ENCODE measurements at places on chromosomes 11 and 22. TPM values are rescaled to one million over a fixed set of nuclear protein-coding genes. Genes with fewer than 3 reads are reported as not detected.
A peak's percentile ranks its signal among the peaks of the same experiment; 100 is the strongest.

DNA sequence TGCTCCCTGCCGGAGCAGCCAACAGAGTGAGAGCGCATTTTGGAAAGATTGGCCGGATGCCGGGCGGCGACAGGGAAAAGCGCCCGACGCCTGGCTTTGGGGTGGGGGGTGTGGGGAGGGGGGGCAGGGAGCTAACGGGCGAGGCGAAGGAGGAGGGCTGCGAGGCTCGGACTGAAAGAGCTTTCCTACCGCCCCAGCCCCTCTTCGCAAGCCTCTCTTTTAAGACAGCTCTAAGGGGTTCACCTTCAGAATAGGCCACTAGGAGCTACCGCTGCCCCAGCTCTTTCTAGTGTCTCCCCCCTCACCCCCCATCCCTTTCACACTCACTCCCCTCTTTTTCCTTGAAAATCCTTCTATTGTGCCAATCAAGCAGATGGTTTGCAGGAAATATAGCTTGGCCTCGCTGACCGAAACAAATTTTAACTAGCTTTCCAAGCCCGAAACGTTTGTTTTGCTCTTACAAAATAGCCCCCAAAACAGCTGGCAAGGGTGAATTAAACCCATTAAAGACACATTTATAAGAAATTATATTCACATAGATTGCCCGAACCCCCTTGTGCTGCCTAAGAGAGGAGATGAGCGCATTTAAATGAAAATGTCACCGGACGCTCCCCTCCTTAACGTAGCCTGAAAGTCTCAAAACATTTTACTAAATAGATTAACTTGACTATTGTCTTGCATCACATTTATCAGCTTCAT is 3.7 kb upstream of the DBX1 start:
- DNase-seq: no peak

GRCh38 chr22:22547692-22548300 is 11.3 kb downstream of the PRAME start:
- DNase-seq: no peak

DKK3 gene
- total RNA-seq: 117 TPM

- no peak for DNase-seq
Observed at GRCh38 chr11:45646275-45646927, 19.0 kb downstream of the CHST1 start.

- DNase-seq: peak; percentile 64
Observed at GRCh38 chr11:67517784-67518552, 5.3 kb downstream of the CABP2 start.

- no peak for DNase-seq
Observed at GRCh38 chr11:57458410-57459163, 1.7 kb upstream of the RTN4RL2 start.

DNA sequence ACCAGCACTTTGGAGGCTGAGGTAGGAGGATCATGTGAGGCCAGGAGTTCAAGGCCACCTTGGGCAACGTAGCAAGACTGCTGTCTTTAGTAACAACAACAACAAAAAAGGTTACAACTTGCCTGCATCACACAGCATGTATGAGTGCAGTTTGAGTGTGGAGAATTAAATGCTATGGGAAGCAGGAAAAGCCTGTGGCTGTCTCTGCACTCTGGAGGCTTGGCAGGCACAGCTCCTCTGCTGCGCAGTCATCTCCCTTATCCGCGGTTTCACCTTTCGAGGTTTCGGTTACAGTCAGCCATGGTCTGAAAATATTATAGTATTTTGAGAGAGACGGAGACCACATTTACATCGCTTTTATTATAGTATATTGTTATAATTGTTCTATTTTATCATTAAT is 2.9 kb downstream of the MICAL2 start:
- DNase-seq: no peak

TFIP11 gene
- 21.3 TPM for total RNA-seq

GRCh38 chr11:1085440-1086170 is 10.9 kb downstream of the MUC2 start:
- peak; percentile 76 for DNase-seq

DNA sequence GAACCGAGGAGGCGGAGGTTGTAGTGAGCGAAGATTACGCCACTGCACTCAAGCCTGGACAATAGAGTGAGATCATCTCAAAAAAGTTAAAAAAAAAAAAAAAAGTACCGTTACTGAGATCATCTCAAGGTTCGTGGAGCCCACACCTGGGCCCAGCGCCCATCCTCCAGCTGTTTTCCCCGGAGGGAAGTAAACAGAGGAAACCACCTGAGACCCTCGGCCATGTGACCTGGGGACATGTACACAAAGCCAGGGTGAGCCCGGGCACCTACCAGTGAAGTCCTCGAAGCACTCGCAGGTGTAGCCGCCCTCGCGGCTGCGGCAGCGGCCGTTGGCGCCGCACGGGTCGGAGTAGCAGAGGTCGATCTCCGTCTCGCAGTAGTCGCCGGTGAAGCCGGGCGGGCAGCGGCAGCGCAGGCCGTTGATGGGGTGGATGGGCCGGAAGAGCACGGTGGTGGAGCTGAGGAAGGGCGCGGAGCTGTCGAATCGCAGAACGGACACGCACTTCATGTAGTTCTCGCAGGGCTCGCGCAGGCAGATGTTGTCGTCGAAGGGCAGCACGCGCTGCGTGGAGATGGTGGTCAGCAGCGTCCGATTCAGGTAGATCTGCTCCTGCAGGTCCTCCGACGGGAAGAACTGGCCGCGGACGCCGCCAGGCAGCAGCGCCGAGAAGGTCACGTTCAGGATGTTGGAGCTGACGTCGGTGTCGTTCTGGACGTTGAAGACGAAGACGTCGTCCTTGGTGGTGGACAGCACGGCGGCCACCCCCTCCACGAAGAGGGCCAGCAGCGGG is 73.8 kb downstream of the CELSR1 start:
- no peak for DNase-seq

- no peak for DNase-seq
Observed at GRCh38 chr11:66845876-66846212, 2.6 kb downstream of the RCE1 start.

GRCh38 chr11:128776424-128777284 is 82.8 kb downstream of the FLI1 start:
- peak; percentile 86 for DNase-seq

- no peak for DNase-seq
Observed at GRCh38 chr22:35601743-35602615, 15.2 kb downstream of the MB start.

DNA sequence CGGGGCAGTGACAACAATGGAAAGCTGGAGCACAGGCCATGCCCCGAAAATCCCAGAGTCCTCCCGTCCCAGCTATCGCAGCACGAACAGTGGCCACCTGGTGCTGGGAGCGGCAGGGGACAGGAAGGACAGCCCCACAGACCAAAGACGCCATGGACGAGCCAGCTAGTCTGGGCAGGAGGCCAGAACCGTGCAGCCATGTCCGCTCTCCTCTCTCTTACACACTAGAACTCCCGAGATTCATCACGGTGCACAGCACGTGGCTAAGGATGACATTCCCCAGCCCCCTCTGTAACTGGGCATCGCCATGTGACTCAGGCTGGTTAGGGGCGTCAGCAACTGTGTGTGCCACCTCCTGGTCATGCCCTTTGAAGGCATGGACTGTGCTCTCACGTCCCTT is 4.6 kb downstream of the CDPF1 start:
- DNase-seq: no peak

- no peak for DNase-seq
Observed at GRCh38 chr11:117044287-117045035, 53.8 kb downstream of the SIK3 start.

ADAMTS15 gene
- 6.3 TPM for total RNA-seq

DNA sequence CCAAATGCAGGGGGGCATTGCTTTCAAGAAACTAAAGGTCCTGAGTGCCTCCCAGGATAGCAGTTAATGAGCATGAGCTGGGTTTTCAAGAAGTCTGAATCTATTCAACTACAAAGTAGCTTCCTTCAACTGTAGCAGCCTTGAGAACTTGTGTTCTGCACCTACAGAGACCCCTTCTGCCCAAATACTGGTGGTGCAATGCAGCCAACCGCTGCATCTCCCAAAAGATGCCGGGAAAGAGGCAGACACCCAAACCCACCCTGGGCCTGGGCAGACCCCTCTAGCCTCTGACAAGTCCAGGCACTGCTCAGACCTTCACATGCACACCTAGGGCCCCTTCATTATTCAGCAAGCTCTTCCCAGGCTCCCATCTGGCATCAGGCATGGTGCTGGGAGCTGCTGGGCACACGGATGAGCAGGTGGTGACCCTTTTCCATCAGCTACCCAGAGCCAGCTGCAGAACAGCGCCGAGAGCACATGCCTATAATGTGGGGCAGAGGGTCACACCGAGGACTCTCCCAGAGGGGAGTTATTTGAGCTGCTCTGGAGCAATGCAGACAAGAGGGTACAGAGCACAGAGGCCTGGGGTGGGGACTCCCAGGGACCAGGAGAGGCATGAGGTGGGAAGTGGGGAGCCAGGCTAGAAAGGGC is 44.9 kb upstream of the ETS1 start:
- no peak for DNase-seq

GRCh38 chr11:127110542-127110941 is 110.0 kb upstream of the KIRREL3 start:
- DNase-seq: no peak
